ENCODE measurements at places on chromosomes 6 and 20.
A peak's percentile ranks its signal among the peaks of the same experiment; 100 is the strongest.

DNA sequence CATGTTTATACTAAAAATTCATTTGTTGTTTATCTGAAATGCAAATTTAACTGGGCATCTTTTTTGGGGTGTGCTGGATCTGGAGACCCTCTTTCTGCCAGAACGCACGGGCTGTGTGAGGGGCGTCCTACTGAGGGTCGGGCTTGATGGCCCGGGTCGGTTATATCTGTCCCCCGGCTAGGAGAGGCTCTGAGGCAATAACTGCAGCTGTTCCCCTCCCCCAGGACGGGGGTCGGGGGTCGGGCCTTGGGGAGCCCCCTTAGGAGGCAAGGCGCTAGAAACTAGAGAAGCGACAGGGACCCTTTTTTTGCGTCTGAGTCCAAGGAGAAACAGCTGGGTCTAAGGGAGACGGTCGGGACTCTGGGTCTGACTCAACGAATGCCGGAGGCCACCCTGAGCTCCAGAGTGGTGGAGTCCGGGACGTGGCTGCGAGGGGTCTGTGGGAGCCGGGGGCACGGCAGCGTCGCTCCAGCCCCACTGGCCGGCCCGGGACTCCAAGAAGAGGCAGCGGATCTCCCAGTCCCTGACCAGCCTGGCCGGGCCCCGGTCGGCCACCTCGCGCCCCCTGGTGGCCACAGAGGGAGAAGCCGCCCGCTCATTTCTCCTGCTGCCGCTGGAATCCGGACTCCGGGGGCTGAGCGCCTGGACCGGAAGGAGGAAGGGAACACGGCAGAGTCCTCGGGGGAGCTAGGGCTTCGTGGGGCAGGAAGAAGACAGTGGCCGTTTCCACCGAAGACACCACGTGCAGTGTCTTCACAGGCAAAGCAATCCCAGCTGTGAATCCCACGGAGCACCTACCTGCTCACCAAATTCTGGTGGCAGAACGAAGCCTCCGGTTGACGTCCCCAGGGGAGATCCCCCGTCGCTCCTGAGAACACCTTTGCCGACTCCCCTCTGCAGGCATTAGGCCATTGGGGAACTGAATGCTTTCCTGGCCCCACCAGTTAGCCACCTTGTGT lies 24.0 kb upstream of the SCML4 start:
- DNase-seq: peak; percentile 59

GRCh38 chr20:49490689-49491088 lies 8.2 kb upstream of the KCNB1 start:
- no peak for DNase-seq

- DNase-seq: no peak
Observed at GRCh38 chr6:32895006-32895345, 41.0 kb downstream of the PSMB9 start.

- peak; percentile 15 for DNase-seq
Observed at GRCh38 chr6:143677891-143678791, at the start of gene PHACTR2. Gene PHACTR2, plus strand, starts transcription at chr6:143677965. Its CDS starts 199 bp downstream, at chr6:143678164.

DNA sequence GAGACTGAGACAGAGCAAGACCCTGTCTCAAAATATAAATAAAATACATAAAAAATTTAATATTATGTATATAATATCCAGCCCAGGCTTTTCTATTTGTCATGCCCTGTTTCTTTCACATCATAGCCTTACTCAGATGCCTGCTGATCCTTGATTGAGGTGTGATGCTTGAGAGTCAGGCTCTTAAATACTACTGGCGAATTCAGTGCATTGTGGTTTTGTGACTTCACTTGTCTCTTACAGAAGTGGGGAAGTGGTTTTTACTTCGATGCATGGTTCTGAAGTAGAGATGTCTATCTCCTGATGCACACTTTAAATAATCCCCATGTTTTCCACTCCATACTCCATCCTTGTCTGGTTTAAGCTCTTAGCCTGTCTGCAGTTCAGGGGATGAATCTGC lies 29.1 kb downstream of the ASXL1 start:
- DNase-seq: no peak

DNA sequence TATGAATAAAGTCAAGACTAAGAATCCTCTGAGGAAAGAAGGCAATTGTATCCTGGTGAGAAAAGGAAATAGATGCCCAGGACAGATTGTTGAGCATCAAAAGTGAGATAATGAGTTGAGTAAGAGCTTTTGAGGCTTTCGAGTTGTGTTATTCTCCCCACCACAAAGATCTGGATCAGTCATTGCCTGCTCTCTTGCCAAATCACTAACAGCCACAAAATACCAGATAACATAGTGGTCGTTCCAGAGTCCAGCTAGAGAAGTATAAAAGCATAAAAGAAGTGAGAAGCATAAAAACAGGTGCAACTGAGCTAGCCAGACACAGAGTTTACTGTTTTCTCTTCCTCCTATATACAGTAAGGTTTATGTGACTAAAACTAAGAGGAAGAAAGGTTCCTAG lies 4.9 kb downstream of the SPINT4 start:
- DNase-seq: no peak

GRCh38 chr6:62150048-62150663 lies 135.9 kb downstream of the KHDRBS2 start:
- no peak for DNase-seq

DNA sequence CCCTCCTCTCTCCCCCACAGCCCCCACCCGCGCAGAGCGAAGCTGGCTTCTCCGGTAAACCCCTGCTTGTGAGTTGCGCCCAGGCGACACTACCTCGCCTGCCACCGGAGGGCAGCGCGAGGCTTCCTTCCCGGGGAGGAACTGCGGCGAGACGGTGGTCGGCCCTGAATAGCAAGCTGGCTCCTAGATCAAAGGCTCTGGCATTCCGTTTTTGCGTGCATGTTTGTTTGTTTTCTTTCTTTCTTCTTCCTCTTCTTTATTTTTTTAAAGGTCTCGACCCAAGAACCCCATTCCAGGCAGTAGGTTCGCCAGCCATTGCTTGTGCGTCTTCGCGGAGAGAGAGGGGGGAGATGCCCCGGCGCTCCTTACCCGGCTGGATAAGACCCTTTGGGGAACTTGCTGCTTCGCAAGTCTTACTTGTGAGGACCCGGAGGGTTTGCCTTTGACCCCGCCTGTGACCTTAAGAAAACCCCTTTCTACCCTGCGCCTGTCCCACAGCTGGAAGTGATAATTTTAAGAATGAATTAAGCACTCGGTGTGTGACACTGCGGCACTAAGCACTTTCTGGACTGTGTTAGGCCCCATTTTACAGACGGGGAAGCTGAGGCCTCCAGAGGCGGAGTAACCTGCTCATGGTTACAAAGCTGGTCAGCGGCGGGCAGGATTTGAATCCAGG lies 92.7 kb upstream of the SIRPA start:
- peak; percentile 9 for DNase-seq

DNA sequence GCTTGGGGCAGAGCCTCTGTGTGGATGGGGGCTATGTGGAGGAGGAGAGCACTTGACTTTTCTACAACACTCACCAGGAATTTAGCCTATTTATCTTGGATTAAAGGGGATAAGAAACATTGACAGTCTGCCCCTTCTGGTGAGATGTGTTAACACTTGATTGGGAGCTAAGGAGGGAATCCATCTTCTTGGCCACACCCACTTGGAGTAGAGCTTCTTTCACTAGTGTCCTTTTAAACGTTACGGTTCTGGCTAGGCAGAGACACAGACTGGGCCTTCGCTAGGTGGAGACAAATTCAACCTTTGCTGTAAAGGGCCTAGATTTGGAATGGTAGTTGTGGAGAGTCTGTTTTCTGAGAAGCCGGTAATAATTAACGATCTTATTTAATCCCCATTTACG lies 15.5 kb upstream of the TPBG start:
- DNase-seq: no peak

DNA sequence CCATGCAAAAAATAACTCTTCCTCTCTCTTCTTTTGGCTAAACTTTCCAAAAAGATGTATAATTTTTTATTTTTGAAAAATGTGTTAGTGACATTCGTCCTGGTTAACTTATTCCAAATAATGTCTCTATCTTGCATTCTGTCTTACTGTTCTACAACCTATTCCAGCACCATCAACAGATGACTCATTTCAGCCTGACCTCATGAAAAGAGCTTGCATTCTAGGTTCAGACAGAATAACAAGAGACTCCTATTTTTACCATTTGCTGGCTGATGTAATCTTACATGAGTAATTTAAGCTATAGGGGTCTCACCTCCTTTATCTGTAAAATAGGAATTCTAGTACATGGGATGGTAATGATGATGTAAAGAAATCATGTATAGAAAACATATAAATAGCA lies 109.0 kb downstream of the FUT9 start:
- DNase-seq: no peak

GRCh38 chr6:101231606-101232235 lies 161.8 kb upstream of the GRIK2 start:
- no peak for DNase-seq

GRCh38 chr6:167979436-167980139 lies 17.9 kb upstream of the KIF25 start:
- no peak for DNase-seq

DNA sequence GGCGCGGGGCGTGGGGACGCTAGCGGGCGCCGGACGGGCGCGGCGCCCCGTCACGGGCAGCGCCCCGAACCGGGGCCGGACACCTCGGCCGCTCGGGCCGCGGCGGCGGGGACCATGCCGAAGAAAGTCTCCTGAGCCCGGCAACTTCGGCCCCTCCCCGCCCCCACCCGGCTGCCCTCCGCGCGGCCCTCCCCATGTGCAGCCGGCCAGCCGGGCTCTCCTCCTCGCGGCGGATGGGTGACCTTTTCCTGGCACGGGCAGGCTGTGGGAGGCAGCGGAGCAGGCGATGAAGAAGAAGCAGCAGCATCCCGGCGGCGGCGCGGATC lies 278 bp downstream of the UST start:
- no peak for DNase-seq

DNA sequence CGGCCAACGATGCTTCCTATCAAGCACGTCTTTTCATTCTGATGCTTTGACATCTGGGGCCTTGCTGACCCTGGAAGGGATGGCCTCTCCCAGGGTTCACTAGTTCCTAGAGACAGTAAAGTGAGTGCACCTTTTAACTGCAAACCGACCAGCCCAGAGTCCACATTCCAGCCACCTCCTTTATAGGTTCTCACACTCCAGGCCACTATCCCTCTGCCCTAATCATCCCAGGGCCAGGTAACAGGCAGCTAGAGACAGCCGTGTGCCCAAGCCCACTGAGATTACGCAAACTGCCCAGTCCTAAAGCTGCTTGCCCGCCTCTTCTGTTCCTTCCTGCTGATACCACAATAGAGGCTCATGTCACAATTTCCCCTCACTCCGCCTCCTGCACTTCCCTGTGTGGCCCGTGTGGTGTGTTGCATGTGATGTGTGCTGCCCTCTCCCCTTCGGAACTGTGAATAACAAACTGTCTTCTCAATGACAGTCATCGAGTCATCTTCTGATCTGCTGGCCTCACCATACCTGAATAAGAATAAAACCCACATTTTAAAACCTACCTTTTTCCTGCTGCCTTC lies 123.7 kb upstream of the EXOC2 start:
- DNase-seq: peak; percentile 16

- DNase-seq: no peak
Observed at GRCh38 chr20:12058216-12058615, 140.5 kb downstream of the BTBD3 start.

DNA sequence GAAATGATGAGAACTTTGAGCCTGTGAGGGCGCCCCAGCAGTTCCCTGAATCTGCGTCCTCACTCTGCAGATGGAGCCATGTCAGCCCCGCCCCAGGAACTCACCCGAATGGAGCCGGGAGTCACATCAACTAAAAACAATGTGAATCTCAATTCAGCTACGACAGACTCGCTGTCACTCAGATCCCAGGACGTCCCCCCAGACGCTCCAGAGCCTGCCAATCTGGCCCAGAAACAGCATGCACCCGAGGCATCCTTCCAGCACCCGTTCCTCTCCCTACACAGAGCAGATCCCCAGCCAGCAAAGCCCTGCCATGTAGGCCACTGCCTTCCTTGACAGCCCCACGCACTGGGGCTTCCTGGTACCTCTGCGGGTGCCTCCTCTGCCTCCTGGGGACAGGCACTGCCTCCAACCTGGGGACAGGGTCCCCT lies 248.0 kb downstream of the TTLL2 start:
- no peak for DNase-seq

DNA sequence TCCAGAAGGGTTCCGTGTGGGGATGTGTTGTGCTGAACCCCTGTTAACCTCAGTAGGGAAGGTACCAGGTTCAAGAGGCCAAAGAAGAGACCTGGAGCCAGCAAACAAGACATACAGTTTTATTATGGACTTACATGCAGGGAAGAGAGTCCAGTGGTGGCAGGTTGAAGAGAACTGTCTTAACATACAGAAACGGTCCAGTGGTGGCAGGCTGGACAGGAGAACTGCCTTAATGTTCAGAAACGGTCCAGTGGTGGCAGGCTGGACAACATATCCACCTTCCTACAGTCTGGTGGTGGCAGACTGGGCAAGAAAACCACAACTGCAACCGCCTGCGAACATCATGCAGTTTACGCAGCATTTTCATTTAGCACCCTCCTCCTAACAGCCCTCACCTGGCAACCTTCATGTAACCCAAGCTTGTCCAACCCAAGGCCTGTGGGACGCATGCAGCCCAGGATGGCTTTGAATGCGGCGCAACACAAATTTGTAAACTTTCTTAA lies 75.9 kb downstream of the PHACTR3 start:
- DNase-seq: no peak

DNA sequence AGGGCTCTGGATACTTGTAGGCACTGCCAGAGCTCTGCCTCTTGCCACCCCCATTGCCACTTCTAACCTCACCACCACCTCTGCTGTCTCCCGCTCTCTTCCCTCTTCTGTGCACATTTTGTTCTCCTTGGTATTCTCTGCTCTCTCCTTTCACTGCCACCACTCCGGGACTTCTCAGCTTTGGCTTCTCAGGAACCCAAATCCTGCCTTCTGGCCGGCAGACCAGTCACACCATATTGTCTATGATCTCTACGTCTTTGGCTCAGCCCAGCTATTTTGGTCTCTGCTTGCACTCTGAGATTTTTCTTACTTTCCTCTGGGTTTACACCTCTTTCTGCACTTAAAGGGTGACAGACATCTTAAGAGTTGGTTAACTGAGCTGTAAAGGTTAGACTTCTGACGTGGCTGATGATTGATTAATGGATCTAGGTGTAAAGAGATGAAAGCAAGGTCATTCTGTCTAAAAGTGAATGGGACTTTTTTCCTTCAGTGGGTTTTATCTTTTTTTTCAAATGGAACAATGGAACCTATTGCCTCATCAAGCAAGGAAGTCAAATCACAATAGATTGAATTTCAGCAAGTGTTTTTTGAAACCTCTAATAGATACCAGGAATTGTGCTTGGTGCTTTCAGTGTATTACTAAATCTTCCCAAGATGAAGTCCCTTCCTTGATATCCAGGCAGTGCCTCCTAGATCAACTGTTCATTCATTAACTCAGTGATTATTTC lies 13.8 kb downstream of the MMP24 start:
- DNase-seq: no peak

GRCh38 chr6:135465903-135466302 lies 31.6 kb downstream of the AHI1 start:
- no peak for DNase-seq

- no peak for DNase-seq
Observed at GRCh38 chr6:100613656-100614055, 148.9 kb upstream of the SIM1 start.

GRCh38 chr6:156160795-156161165 lies 616.4 kb upstream of the ARID1B start:
- DNase-seq: no peak

DNA sequence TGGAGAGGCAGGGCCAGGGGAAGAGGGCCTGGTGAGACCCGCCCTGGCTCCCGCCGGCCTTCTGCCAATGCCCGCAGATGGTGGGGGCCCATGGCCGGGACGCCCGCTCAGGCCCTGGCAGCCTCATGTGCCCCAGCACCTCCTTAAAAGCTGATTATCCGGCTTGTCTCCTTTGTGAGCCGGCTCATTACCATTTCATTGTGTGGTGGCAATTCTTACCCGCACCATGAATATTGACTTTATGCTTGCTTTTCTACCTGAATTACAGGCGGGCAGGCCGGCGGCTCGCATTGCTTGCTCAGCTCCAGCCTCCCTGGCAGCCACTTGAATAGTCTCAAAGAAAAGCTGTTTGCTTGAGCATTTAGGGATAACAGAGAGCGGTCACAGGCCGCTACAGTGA lies 120.0 kb upstream of the JAG1 start:
- no peak for DNase-seq
